ENCODE measurements at places on chromosomes 1 and 21.

GRCh38 chr1:51768971-51769588 is 109.4 kb downstream of the NRDC start:
- peak; percentile 50 for DNase-seq

DNA sequence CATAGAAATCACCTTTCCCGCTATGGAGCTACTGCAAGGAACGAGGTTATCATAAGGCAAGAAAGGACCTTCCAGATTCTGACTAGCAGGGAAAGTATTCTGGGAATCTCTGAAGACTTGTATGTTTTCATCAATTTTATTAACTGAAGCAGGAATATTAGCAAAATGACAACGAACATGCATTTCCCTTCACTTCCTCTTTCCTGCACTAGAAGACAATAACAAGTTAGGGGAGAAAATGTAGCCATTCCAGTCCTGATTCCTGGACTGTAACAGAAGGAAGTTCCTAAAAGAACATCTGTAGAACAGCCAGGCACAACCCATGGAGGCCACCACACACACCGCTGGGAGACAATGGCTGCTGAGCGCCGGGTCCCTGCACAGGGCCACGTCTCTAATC is 106.8 kb downstream of the RAVER2 start:
- no peak for DNase-seq

DNA sequence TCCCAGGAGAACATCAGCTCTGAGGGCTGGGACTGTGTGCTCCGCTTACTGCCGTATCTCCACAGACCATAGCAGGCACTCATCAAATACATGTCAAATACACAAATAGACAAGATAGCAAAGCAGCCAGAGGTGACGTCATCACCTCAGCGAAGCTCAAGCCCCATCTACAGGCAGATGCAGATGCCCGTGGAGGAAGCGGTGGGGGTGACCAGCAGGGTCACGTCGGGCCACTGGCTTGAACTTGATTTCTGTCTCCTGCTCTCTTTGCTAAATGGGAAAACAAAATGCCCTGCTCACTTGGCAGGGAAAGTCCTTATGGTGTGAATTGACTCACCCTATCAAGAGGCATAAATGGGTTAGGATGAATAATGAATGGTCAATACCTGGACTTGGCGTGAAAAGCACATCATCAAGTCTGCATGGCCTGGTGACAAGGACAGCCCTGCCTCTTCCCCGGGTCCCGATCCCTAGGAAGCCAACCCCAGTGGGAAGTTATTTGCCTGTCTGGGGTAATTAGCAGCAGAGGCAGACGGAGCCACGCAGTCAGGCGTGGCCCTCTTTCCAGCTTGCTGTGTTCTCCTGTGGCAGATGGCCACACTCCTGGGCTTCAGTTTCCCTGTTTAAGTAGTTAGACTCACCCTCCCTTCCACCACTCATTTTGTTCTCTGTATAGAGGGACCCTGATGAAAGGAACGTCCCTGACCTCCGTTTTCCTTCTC is 536.0 kb downstream of the NPHP4 start:
- DNase-seq, result no peak

DNA sequence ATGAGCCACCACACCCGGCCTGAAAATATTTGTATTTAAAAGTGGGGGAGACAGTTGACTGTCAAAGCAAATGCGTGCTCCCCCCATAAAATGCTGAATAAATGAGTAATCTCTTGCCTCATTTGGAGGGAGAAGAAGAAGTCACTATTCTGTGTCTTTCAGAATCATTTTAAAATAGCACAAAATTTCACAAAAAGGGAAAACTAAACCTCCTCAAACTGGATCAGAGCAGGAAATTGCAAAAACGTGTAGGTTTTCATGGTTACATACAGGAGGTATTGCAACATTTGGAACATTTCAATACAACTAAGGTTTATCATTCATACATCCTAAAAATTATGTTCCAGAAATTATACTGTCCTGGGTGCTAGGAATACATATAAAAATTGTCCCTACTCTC is 13.6 kb downstream of the MTF1 start:
- DNase-seq, result no peak

DNA sequence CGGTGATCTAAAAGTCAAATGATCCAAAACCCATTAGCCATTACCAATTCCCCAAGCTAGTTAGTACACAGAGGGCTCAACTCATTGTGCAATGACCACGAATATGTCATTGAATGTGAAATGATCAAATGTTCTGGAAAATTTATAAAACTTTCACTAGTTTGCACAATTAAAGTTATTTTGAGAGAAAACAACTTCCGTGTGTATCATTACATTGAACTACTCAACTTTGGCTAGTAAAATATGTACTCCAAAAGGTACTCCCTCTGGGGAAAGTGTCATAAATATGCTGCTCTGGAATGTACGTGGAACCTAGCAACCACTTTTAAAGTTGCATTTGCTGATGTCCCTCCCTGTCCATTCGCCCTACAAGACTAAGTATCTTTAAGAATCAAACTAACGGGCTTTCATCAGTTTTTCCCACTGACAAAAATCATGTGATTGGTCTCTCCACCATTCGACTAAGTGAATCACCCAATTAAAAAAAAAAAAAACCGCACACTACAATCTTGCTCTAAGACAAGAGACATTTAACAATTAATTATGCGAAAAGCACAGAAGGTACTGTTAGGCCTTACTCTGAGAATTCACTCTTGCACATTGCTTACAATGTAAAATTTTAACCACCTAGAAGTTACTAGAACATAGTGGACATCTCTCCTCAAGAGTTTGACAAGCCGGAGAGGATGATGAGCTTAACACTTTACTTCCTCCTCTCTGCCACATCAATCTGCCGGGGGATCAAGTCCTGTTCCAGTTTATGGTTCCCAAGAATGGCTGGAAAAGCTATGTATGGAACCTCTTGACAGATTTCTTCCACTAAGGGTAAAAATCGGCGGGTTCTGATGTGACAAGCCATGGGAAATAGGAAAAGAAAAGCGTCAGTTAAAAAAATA is 1.2 kb downstream of the ACBD3 start:
- DNase-seq, result peak; percentile 49

- DNase-seq, result no peak
These were observed 180.7 kb upstream of the SGIP1 start for GRCh38 chr1:66353257-66353656.

DNA sequence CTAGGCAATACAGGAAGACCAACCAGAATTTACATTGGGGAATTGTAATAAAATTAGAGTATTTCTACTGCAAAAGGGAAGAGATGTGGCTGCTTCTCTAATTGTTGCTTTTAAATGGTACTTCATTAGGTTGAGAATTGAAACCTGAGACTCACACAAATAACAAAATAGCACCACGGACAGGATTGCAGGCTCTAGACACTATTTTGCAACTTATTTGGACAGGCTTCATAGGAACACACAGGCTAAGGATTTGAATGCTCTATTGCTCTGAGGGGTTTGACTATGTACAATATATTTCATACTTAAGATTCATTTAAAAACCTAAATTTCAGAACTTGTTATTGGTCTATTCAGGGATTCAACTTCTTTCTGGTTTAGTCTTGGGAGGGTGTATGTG is 79.6 kb downstream of the ATP1B1 start:
- no peak for DNase-seq

DNA sequence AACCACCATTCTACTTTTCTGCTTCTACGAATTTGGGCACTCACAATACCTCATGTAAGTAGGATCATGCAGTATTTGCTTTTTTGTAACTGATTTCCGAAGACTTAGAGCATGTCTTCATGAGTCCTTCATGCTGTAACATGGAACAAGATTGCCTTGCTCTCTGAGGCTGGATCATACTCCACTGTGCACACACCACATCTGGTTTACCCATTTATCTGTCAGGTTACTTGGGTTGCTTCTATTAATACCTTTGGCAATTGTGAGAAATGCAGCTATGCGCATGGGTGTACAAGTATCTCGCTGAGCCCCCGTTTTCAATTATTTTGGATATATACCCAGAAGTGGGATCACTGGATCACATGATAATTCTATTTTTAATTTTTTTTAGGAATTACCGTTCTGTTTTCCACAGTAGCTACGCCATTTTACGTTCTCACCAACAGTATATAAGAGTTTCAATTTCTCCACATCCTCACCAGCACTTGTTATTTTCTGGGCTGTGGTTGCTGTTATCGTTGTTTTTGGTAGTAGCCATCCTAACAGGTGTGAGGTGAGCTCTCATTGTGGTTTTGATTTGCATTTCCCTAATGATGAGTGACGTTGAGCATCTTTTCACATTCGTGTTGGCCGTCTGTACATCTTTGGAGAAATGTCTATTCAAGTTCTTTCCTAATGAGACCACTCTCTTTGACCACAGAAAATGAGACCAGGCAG is 10.7 kb upstream of the SLC2A5 start:
- DNase-seq, result no peak

GRCh38 chr1:57518496-57518895 is 94.6 kb upstream of the DAB1 start:
- no peak for DNase-seq

GRCh38 chr1:215789981-215790380 is 222.9 kb downstream of the KCTD3 start:
- DNase-seq, result no peak
